ENCODE measurements at places on chromosomes 5 and 9.

GRCh38 chr5:178392931-178393394 is 160.4 kb upstream of the PHYKPL start:
- no peak for DNase-seq

DNA sequence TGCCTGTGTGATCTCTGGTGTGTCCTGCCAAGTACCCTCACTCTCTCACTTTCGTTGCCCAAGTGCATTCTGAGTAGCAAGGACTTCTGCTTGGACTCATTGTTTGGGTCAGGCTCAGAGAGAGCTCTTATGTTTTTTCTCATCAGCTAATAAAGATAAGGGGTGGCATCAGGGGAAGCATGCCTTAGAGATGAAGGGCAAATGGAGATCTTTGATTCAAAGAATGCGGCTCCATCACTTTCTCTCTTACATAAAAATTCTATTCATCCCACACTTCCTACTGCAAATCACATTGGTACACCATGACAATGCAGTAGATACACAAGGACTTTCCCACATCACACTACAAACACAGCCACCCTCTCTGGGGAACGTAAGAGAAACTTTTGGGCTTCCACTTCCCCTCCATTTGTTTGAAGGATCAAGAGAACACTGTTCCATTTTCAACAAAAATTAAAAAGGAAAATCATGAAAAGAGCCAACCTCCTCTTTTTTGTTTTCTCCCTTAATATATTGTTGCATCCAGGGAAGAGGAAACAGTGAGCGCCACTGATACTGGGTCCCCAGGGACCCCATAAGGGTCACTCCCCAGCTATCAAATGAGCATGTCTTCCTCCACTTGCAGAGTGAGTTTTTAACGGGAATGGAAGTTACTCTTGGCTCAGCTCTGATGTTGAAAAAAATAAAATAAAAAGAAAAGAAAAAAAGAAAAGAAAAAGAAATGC is 73.0 kb downstream of the ZNF366 start:
- DNase-seq: no peak

DNA sequence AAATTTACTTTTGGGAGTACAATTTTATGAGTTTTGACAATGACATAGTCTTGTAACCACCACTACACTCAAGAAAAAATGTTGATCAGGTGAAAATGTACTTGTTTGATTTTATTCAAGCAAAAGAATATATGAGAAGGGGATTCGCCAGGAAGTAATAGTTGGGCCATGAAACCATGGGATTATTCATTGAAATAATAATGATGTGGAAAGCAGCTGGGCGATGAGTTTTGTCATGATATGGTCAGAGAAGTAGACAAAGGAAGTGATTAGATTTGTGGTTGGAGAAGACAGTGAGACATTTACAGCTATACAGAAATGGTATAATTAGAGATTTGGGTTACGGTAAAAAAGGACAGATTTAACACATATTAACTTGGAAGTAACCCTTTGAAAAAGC is 11.2 kb downstream of the HMGCR start:
- DNase-seq: no peak

GRCh38 chr9:95815961-95816360 is 59.5 kb upstream of the ERCC6L2 start:
- no peak for DNase-seq

GRCh38 chr9:131076347-131077195 is 19.8 kb upstream of the AIF1L start:
- no peak for DNase-seq

GRCh38 chr5:143582869-143583268 is 179.4 kb upstream of the NR3C1 start:
- no peak for DNase-seq

DNA sequence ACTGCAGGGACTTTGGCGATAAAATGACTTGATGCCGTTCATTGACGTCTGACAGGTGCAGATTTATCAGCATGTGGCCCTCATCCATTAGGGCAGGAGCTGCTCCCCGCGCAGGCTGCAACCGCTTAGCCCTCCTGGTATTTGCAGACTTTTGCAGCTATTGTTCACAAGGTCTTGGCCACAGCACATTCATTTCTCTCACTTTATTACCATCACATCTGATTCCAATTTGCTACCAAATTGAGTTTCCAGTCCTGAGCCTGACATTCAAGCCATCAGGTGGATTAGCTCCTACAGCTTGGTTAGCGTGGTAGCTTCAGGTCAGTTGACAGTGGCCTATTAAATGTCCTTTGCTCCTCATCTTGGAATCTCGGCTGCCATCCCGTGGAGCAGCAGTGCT is 299.2 kb downstream of the CD180 start:
- no peak for DNase-seq

DNA sequence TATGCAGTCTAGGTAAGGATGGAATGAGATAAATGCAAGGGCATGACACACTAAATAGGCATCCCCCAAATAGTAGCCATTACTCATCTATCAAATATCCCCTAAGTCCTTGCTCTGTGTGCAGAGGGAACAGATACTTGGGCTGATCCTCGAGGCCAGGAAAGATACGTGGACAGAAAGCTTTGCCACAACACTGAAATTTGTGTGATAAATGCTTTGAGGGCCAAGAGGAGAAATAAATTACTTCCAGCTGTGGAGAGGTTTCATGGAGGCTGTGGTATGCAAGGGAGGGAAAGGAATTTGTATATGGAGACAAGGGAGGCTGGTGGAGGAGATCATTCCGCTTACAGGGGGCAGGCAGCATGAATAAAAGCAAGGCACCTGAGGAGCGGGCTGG is 18.5 kb downstream of the ATOX1 start:
- no peak for DNase-seq

DNA sequence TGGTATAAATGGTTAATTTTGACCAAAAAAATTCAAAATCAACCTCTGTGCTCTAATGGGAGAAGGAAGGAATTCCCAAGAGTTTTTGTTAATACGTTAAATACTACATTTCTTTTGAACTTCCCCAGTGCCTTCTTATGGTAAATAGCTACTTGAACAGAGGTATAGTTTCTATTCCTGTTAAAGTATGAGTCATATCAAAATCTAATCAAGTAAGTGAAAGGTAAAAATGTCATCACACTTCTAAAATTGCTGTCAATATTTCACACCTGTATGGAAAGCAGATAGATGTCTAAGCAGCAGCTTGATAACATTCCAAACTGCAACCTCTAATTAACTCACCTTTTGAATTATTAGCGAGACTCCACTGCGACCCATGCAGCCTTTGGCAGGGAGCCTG is 214.1 kb upstream of the MEF2C start:
- no peak for DNase-seq

- no peak for DNase-seq
These were observed 119.6 kb upstream of the COL5A1 start for GRCh38 chr9:134521817-134522501.

- no peak for DNase-seq
These were observed 41.6 kb downstream of the CYSTM1 start for GRCh38 chr5:140216478-140217074.

- no peak for DNase-seq
These were observed 22.1 kb downstream of the SHLD3 start for GRCh38 chr5:65646938-65647337.

GRCh38 chr5:33824516-33825195 is 67.1 kb downstream of the ADAMTS12 start:
- no peak for DNase-seq

DNA sequence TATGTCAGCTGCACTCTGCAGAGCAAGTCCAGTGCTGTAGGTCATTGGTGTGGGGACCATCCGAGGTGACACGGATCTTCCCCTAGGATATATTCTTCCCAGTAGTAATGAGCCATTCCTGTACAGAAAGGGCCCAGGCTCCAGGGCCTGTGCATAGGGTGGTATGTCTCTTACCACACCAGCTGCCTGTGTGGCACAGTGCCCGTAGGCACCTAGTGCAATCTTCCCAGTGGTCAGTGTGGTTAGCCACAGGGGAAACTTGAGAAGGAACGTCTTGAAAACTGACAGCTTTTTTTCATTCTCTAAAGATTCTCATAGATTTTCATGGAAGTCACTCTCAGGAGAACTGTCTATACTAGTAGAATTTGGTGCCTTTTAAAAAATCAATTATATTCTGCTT is 39.8 kb downstream of the CYSTM1 start:
- DNase-seq: no peak

All from stimulated activated CD4-positive, alpha-beta T cell treated with anti-CD3 and anti-CD28 coated beads, Interleukin-15, amount 100 ng/mL, for 48 hours (primary cell).